ENCODE measurements at places on chromosomes 7 and 10. TPM values are rescaled to one million over a fixed set of nuclear protein-coding genes. Genes with fewer than 3 reads are reported as not detected.

ATOH7 gene
- 0.45 TPM for polyA plus RNA-seq

GLCCI1 gene
- polyA plus RNA-seq: 3.0 TPM

TEX47 gene
- not detected for polyA plus RNA-seq

AZGP1 gene
- 198 TPM for polyA plus RNA-seq

Measured in kidney (tissue), 22 donors.